ENCODE measurements at places on chromosomes 2 and 18. TPM values are rescaled to one million over a fixed set of nuclear protein-coding genes. Genes with fewer than 3 reads are reported as not detected.

DNA sequence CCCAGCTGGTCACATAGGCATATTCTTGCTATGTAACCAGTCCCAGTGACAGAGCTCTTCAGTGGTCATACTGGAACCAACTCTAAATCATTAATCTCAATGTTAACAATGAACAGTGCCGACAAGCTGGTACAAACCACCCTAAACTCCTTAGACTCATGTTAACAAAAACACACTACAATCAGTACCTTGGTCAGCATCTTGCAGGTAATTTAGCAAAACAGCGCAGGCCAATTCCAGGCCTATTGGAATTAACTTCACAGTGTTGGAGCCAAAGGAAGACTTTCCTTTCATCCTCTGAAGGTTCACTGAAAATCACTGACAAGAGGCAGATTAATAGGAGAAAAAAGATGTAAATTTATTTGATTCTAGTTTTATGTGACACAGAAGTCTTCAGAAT is 396.4 kb downstream of the PIK3C3 start:
- DNase-seq = no peak

CCL20 gene
- not detected for total RNA-seq

DNA sequence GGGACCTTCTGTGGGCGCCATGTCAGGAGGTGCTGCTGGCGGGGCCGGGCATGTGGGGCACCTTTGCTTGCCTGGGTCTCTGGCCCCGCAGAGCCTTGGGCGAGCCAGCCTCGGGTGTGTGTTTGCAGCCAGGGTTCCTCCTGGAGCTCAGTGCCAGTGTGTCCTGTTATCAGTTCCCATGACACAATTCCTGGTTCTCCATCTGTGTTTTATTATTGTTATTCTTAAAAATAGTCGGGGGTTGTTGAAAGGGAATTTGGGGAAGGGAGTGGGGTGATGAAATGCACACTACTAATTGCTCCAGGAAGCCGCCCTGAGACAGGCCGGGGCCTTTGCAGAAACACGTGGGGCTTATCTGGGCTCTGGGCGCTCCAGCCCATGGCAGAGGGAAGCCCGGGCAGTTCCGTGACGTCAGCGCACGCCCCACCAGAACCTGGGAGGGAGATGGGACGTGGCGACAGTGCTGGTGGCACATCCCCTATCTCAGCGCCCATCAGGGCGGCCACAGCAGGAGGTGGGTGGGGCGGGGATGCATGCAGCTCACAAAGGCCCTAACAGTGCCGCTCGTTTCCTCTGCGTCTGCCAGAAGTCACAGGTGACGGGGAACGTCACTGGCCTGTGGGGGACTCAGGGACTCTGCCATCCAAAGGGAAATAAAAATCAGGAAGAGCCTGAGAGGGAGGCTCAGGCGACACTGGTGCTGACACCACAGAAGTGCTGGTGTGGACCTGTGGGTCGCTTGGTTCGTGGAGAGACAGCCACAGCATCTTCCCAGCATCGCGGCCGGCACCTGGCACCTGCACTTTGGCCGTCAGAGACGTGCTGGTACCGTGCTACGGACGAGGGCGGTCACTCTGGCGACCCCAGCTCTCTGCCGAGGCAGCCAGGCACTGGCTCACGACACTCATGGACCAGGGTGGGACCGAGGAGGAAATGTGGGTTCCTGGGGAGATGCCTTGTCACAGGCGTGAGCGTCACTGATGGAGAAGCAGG is 131.0 kb downstream of the NFATC1 start:
- peak; percentile 53 for DNase-seq

DNA sequence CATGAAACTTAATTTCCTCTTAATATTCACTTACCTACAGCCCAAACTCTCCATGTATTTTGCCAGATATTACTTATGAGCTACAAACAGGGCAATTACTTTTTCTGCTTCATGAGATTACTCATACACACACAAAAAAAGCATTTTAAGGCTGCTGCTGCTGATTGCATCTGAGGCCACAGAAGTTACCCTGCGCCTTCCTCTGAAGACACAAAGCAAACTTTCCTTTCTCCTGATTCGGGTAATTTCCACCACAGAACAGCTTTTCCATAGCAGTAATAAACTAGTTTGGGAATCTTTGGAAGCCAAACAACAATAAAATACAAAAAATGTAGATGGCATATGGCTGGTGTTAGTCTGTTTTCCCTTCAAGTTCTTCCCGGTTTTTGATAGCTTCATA is 6.2 kb downstream of the TTC32 start:
- DNase-seq = no peak

GRCh38 chr2:174704642-174705041 is 59.6 kb downstream of the CHRNA1 start:
- DNase-seq = no peak

GALNT3 gene
- not detected for total RNA-seq

- DNase-seq = no peak
Measured at GRCh38 chr2:98314251-98314650, 32.0 kb upstream of the CNGA3 start.

- no peak for DNase-seq
Measured at GRCh38 chr2:46689993-46690392, 210.6 kb downstream of the TMEM247 start.

UGT1A4 gene
- total RNA-seq = not detected

- DNase-seq = peak; percentile 41
Measured at GRCh38 chr2:70647873-70648481, 94.4 kb upstream of the TGFA start.

MROH2A gene
- total RNA-seq = not detected

SERPINB13 gene
- total RNA-seq = not detected

ZBTB7C gene
- total RNA-seq = 1.5 TPM

GRCh38 chr18:21444465-21445212 is 155.9 kb downstream of the ESCO1 start:
- no peak for DNase-seq

GRCh38 chr2:54955358-54956110 is 94.7 kb downstream of the RTN4 start:
- no peak for DNase-seq

DNA sequence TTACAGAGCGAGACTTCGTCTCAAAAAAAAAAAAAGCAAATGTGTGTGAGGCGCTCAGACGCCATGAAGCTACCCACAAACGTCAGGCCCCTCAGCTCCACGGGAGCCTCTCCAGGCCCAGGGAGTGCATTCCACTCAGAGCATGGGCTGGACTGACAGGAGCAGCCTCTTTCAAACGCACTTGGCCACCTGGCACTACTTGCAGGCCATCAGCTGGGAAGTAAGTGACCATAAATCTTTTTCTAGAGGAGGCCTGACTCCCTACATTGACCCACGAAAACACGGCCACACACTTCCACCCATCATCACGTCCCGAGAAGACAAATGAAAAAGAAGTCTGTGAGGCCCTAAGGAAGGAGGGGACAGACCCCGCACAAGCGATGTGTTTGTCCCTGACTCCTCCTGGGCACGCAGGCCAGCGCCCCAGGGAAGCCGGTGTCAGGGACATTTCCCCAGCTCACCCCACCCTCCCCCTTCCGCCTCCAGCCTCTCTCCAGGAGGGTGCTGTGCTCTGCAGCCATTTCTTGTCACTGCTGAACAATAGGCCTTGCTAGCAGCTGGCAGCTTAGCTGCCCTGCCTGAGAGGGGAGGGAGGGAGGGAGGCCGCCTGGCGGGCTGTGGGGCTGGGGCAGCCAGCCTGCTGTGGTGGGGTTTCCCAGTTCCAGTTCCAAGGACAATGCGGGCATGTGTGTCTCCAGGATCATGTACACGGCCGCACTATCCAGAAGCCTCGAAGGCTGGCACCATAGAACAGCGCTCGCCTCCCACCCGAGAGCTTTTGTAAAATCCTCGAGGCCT is 26.6 kb downstream of the SERTAD2 start:
- DNase-seq = no peak

KRTCAP3 gene
- total RNA-seq = 0.37 TPM

SFTPB gene
- 0.62 TPM for total RNA-seq

CXXC1 gene
- 26.9 TPM for total RNA-seq

DNA sequence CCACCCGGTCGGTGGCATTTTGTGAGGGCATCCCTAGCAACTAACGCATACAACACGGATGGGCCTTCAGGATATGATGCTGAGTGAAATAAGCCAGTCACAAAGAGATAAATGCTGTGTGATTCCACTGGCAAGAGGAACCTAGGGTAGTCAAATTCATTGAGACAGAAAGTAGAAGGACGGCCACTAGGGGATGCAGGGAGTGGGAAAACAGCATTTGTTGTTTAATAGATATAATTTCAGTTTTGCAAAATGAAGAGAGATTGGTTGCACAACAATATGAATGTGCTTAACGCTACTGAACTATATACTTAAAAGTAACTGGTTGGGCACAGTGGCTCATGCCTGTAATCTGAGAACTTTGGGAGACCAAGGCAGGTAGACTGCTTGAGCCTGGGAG is 112.9 kb downstream of the AFF3 start:
- DNase-seq = no peak

PDCD1 gene
- total RNA-seq = 3.4 TPM

DNA sequence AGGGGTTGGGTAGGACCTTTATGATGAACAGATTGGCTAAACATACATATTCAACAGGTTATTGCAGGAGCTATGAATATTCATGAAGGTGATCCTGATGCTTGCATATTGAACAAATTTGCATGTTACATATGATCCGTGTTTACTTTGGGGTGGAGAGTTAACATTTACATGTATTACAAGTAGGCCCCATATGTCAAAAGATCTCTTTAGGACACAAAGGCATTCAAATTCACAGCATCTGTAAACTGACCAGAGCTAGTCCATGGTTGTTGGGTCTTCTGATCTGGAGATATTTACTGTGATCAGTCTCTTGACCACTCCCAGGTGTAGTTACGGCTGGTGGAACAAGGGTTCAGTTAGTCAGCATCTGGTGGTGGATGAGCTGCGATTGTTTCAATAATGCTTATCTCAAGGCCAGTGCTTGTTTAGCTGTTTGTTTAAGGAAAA is 80.4 kb downstream of the PMAIP1 start:
- no peak for DNase-seq

GRCh38 chr2:97656905-97657587 is 6.8 kb downstream of the ACTR1B start:
- DNase-seq = no peak

DNA sequence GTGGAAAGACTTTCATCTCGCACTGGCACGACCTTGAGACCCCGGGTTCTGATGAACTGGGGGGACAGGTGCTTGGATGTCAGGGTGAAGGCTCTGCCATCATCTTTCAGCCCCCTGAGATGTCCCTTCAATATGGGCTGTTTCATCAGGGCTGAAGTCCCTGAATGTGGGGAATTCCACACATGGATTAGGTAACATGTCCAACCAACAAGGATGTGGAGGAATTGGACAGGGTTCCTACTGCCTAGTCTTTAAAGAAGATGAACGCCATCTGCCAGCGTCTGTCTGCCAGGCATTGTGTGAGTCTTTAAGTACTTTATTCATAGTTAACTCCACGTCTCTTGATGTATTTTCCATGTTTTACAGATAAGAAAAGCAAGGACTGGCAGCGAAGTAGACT is 5.9 kb upstream of the GRHL1 start:
- DNase-seq = no peak

NT5C1B gene
- not detected for total RNA-seq

CPSF3 gene
- 16.1 TPM for total RNA-seq

- no peak for DNase-seq
Measured at GRCh38 chr2:224268441-224268840, 133.5 kb downstream of the FAM124B start.

DNA sequence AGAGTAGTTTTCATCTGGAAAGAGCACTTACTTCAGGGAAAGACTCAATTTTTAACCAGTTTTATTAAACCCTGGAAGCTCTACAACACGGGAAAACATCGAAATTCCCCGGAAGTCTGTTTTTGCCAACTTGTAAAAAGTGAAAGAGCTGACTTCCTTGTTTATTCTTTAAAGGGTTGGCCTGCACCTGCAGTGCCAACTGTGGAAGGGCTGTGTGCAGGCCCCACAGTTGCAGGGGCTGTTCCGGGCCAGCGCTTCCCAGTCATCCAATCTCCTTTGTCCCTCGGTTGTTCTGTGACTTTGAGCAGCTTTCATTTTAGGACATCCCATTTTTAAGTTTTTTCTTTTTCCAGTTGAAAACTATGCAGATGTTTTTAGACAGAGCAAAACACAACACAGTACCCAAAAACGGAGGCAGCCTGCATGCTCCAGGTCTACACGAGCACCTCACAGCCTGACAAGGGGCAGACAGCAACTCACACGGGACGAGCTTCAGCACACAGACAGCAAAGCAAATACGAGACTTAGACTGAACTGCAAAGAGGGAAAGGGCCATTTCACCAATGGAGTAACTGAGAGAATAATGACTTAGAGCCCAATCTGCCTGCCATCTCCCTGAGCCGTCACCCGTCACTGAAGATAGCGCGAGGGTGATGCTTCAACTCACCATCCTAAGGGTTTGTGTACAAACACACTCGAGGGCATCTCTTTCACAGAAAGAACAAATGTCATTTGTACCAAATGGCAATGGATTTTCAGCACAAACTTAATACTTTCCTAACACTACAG is 70.6 kb downstream of the EMILIN2 start:
- no peak for DNase-seq

- DNase-seq = no peak
Measured at GRCh38 chr18:65661391-65661790, 89.4 kb upstream of the CDH7 start.

DNA sequence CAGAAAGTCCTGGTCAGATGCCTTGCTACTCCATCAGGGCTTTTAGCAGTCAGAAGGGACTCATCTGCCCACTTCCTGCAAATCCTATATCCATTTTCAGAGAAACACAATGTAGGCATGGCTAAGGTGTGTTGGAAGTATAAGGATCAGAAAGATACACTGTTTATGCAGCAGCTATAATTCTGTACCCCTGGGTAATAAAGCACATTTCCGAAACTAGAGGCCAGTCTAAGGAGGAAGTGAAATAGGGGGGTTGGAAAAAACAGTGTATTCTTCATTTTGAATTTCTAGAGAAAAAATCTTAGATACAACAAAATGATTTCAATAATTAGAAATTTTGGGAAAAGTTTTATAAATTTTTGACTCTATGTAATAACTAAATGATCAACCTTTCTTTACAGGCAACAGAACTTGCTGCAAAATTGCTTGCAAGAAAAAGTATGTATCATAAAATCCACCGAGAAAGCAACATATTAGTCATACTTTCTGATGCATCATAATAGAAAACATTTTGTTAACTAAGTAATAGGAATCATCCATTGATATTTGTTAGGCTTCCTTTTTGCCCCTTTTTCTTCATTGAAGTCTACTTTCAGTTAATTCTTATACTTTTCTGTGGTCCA is 47.4 kb downstream of the FSIP2 start:
- no peak for DNase-seq

- DNase-seq = no peak
Measured at GRCh38 chr2:226953206-226953605, 117.4 kb downstream of the RHBDD1 start.

DNA sequence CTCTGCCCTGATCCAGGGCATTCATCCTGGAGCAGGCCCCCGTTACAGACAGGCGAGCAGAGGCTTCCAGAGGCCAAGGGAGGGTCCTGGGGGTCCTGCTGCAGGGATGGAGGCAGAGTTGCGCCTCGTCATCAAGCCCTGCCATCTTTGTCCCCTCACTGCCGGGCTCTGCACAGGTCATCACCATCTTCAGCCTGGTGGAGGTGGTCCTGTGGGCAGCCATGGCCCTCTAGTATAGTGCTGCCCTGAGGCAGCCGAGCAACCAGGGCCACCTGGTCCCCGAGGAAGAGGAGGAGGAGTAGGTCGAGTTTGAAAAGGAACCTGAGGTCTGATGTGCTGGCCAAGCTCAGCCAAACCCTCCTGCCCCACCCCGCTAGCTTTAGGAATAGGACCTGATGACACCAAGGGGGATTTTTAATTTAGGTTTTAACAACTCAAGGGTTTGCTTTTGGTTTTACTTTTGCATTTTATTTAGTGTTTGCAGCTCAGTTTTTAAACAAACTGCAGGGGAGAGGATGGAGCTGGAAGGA is 8.8 kb upstream of the ALPI start:
- no peak for DNase-seq

All from heart right ventricle (tissue), 16 donors.